ENCODE measurements at places on chromosomes 6 and 20.

DNA sequence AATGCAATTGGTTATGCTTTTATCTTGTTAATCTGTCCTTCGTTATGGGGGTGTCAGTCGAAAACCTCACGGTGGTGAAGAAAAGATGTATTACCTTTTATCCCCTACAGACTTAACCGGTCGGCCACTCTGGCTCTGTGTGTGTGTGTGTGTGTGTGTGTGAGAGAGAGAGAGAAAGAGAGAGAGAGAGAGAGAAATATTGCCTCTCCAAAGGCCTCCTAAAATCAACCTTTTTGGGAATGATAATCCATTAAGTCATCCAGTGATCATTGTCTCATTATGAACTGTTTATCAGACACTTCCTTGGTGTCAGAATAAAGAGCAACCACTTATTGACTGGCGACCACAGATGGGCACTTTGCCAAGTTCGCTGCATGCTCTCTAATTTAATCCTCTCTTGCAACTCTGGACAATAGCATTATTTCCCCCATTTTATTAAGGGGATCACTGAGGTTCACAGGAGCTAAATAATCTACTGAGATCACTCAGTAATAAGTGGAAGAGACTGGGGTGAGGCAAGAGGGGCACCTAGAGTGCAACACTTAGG is 30.7 kb downstream of the SLC35D3 start:
- DNase-seq = no peak

DNA sequence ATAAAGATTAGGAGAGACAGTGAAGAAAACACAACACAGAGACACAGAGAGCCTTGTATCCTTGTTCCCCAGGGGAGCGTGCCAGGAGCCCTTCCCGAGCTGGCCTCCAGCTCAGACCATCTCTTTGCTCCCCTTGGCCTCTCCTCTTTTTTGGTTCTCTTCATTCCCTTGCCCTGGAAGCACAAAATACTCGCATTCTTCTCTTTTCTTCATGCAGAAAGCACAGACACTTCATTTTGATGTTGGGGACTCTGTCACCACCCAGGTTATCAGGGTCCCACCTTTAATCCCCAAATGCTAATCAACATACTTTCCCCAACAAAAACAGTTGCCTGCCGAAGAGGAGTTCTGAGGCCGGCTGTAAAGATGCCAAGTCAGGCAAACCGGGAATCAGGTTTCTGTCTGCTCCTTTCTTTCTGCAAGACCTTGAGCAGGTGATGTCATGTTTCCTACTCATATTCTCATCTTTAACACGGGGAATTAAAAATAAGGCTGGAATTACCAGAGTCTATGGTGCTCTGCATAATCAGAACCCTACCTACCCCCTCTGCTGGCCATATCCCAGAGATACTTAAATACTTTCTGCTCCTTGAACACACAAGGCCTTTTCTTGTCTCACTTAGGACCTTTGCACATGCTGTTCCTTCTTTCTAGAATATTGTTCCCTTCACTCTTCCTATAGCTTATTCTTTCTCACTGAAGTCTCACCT is 21.7 kb downstream of the TGM6 start:
- no peak for DNase-seq

- DNase-seq = no peak
These were observed 25.0 kb downstream of the ANGPT4 start for GRCh38 chr20:891058-891705.

GRCh38 chr6:43489277-43490072 is 12.1 kb downstream of the TJAP1 start:
- no peak for DNase-seq

- DNase-seq = no peak
These were observed 183.6 kb upstream of the SPTLC3 start for GRCh38 chr20:12825226-12825595.

DNA sequence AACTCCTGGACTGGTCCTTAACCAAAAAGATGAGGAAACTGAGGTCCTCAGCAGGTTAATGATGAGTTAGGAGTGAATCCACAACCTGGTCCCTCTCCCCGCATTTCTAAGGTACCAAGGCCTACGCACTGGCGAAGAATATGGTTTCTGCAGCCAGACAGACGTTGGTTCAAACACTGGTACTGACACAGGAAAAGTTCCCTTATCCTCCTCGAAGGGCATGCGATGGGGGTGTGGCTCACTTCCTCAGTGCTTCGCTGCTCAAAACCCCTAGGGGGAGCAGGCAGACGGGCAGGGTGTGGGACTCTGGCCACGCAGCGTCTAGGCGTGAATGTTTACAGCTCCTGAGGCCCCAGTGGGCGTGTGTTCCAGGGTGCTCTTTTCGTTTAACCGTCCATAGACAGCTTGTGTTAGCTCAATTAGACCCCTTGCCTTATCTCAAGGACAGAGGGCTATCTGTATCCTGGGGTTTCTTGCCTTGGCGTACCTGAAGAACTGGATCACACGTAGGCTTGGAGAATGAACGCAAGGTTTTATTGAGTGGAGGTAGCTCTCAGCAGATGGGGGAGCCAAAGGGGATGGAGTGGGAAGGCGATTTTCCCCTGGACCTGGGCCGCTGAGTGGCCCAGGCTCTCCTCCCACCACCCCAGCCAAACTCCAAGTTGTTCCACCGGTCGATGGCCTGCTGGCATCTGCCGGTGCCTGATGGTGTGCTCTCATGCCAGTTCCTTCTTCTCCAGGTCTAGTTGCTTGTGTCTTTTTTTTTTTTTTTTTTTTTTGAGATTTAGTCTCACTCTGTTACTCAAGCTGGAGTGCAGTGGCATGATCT is 31.8 kb upstream of the PTPN1 start:
- no peak for DNase-seq
